ENCODE measurements at places on chromosomes 2 and 18.

DNA sequence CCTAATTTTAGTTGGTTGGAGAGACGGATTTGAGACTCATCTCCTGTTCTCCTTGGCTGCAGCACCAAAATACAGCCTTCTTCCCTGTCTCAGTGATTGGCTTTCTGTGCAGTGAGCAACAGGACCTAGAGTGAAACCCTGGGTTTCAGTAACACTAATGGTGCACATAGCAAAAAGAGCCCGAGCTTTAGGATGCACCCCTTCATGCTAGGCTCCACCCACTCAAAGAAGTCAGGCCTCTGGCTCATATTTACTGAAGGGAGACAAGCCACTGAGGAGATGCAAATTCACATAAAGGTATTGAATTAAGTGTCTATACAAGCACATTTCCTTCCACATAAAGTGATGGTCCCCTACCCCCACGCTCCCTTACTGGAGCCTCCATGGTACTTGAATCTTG, 131.9 kb upstream of the CHAC2 start:
- DNase-seq: no peak

- DNase-seq: no peak
These were observed 918 bp downstream of the EIF5B start for GRCh38 chr2:99338029-99338585.

GRCh38 chr2:168439536-168439935, 16.5 kb upstream of the CERS6 start:
- DNase-seq: no peak

GRCh38 chr2:143907801-143908200, 612.1 kb downstream of the ZEB2 start:
- no peak for DNase-seq

- DNase-seq: no peak
These were observed 572.3 kb downstream of the IRS1 start for GRCh38 chr2:226227341-226227740.

DNA sequence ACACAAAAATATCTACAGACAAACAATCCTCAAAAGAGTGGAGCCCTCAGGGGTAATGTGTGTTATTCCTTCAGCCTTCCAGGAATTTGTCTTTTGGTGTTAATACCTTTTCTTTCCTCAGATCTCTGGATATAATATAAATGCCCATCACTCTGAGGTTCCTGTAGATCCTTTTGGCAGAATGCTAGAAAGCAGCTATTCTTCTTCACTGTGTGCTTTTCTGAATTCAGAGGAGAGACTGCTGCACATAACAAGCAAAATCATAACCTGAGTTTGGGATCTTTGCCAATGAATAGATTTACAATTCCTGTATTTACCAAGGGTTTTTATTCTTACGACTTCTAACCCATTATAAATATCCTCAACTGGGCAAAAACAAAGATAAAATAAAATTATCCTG, 57.3 kb downstream of the KLF7 start:
- DNase-seq: no peak

GRCh38 chr2:144515696-144516410, 4.1 kb downstream of the ZEB2 start:
- peak; percentile 25 for DNase-seq

- DNase-seq: peak; percentile 84
These were observed 1.5 kb downstream of the GALNT1 start for GRCh38 chr18:35582899-35583558.

DNA sequence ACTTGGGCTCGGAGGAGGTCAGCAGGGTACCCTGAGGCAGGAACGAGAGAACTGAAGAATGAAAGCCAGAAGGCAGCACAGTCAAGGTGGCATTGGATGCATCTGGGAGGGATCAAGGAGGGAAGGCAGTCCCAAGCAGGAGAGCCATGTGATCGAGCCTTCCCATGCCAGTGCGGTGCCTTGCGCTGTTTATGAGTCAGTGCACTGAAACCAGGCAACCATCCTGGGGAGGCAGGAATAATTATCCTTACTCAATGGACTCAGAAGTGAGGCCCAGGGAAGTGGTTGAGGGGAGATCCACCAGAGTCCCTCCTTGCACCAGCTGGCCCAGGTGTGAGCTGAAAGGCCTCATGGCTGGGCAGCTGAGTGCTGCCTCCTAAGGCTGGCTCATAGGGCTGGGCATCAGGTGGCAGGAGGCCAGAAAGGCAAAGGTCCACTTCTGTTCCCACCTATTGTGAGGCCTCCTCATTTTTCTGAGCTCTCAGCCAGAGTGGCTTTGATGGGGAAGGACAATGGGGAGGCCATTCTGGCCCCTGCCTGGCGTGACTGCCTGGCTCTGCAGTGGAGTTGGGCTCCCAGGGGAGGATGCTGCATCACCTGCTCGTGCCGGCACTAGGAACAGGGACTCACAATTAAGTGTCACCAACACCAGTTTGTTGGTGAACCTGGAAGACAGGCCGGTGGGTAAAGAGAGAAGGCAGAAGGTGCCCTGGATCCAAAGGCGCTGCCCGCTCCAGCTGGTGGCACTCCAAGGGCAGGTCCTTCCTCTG, 82.3 kb downstream of the TFCP2L1 start:
- DNase-seq: peak; percentile 30
